ENCODE measurements at places on chromosomes 16 and 17.

GRCh38 chr16:17252064-17252463 is 218.7 kb downstream of the XYLT1 start:
- no peak for DNase-seq

- no peak for DNase-seq
Observed at GRCh38 chr17:43660816-43661493, 767 bp downstream of the MEOX1 start.

DNA sequence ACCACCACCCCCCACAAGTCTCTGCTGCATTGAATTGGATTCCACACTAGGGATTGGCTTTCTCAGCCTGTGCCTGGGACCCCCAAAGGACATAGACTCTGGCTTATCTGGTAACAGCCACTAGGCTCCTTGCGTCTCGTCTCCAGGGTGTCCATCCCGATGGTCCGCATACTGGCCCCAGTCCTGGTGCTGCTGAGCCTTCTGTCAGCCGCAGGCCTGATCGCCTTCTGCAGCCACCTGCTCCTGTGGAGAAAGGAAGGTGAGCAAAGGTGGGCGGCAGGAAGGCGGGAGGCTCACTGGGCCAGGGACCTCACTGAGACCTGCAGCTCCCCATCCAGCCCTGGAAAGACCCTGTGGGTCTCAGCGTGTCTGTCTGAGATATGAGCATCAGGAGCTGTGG is 8.1 kb downstream of the CD300LG start:
- no peak for DNase-seq

DNA sequence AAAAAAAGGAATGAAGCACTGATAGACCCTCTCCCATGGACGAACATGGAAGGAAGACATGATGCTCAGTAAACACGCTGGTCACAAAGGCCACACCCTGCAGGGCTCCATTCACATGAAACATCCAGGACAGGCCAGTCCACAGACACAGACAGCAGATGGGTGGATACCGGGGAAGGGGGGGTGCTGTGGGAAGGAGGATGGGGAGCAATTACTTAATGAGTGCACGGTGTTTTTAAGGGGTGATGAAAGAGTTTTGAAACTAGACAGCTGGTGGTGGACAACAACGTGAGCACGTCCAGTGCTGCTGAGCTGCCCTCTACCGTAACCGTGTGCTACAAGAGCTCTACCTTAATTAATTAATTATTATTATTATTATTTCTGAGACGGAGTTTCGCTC is 6.0 kb upstream of the SLC16A3 start:
- DNase-seq, result no peak

DNA sequence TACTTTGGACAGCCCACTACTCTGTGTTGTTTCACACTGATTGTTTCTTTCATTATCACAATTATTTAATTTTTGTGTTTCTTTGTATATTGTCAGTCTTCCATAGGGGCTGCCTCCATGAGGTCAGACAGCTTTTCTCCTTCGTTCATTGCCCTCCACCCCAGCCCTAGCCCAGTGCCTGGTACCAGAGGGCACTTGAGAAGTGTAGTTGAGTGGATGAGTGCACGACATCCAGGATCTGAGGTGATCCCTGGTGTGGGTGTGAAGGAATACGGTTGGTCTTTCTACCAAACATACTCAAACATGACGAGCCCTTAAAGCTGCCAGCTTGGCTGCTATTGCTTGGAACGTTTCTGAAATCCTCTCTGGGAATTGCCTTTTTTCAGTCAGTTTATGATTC is 37.9 kb downstream of the DHRS7B start:
- DNase-seq, result no peak

- no peak for DNase-seq
Observed at GRCh38 chr16:53876811-53877210, 172.9 kb downstream of the FTO start.

GRCh38 chr16:61263400-61263799 is 772.8 kb downstream of the CDH8 start:
- no peak for DNase-seq

GRCh38 chr16:71885261-71885650 is 1.3 kb upstream of the ZNF821 start:
- no peak for DNase-seq

GRCh38 chr17:58083491-58084316 is 485 bp downstream of the DYNLL2 start:
- peak; percentile 53 for DNase-seq

- no peak for DNase-seq
Observed at GRCh38 chr17:27466376-27466742, 10.1 kb downstream of the KSR1 start.

- no peak for DNase-seq
Observed at GRCh38 chr16:27646806-27647205, 96.9 kb downstream of the KATNIP start.

DNA sequence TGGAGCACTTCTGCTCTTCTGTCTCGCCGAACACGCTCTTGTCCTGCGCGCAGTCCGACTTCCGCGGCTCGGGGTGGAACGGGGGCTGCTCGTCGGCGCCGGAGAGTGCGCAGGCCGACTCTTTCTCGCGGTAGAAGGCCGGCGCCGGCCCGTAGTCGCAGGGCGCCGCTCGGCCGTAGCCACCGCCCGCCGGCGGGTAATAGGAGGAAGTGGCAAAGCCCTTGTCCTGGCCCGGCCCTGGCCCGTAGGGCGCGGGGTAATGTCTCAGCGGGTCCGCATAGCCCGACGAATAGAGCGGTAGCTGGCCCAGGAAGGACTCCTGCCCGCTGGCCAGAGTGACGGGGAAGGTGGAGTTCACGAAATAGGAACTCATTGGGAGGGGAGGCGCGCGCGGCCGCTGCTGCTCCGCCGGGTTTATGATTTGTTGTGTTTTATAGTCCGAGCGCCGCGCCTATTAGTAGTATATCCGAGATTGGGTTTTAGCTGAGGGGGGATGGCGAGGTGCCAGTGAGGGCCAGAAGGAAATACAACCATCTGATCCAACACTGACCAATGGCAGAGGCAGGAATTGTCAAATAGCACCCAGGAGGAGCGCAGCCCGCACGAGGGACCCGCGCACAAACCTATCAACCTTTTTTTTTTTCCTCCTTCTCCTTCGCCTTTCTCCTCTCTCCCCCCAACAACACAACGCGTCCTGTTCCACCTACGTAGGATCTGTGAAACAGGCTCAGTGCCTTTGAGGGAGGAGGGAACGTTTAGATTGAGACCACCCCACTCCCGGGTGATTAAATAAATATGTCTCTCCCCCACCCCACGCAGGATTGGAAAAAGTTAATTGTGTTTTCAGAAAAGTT is 4.4 kb upstream of the HOXB5 start:
- no peak for DNase-seq

- no peak for DNase-seq
Observed at GRCh38 chr16:78583441-78583840, 484.0 kb downstream of the WWOX start.

DNA sequence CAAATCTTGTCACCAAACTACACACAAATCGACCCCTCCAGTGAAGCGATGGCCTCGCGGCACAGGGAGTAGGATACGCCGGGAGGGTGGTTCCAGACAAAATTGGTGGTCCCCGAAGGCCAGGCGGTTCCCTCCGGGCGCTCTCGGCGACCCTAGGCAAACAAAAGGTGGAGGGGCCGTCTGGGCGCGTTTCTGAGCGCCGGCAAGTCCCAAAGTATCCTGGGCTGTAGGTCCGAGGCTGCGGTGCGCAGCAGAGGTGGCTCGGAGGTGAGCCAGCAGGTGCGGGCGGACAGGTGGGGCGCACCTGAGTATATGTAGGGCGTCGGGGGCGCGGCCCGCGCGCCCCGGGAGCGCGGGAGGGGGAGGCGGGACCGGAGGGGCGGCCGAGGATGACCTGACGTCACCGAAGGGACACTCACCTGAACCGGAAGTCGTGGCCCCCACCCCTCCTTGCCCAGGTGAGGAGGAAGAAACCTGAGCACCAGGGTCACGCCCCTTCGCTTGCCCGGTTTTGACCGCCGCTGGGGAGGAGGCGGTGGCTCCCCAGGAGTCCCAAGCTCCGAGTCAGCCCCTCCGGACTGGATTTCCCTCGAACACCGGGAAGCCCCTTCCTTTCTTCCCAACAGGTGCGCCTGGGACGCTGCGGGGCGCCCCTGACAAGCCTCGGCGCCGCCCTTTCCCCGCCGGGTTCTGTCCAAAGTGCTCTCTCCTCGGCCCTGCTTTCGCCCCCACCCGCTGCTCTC is at the start of gene CLDN7:
Gene CLDN7 (minus strand): TSS at position 287 of the 743 bp plus-strand sequence. CDS start 435 bp downstream, outside the sequence.
- DNase-seq, result no peak

DNA sequence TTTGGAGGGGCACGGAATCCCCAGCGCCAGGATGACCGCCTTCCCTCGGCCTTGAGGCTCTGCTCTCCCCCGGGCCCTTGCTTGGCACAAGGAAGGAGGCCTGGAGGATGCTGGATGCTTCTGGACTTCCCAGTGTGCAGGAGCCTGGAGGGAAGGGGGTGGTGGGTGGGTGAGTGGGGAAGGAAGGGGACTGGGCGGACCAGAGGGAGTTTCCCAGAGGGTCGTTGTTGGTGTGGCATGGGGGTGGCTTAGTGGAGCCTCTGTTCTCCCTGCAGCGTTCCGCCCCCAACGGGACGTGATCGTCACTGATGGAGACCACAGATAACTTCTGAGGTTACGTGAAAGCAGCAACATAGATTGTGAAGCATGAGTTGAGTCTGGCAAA is 140.0 kb downstream of the IRF8 start:
- DNase-seq, result no peak

GRCh38 chr17:8939496-8940334 is 25.8 kb downstream of the PIK3R5 start:
- no peak for DNase-seq

GRCh38 chr17:4098521-4099209 is 44.2 kb downstream of the ZZEF1 start:
- DNase-seq, result no peak

DNA sequence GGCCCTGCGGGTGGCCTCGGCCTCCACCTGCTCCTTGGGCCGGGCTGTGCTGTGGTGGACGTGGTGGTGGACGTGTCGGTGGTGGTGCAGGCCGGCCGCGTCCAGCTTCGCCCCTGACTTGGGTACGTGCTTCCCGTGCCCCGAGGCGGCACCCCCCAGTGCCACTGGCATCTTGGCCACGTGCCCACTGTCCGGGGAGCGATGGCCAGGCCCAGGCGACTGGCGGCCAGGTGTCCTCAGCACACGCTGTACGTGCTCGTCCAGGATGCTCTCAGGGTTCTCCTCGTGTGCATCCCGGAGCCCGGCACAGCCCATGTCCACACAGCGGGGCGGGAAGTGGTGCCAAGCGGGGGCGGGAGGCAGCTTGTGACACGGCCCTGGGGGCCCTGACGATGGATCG is 14.9 kb downstream of the PDIA2 start:
- no peak for DNase-seq

GRCh38 chr17:77210331-77210730 is 69.6 kb downstream of the SEC14L1 start:
- DNase-seq, result no peak

GRCh38 chr16:88418869-88419268 is 34.2 kb upstream of the ZFPM1 start:
- no peak for DNase-seq

DNA sequence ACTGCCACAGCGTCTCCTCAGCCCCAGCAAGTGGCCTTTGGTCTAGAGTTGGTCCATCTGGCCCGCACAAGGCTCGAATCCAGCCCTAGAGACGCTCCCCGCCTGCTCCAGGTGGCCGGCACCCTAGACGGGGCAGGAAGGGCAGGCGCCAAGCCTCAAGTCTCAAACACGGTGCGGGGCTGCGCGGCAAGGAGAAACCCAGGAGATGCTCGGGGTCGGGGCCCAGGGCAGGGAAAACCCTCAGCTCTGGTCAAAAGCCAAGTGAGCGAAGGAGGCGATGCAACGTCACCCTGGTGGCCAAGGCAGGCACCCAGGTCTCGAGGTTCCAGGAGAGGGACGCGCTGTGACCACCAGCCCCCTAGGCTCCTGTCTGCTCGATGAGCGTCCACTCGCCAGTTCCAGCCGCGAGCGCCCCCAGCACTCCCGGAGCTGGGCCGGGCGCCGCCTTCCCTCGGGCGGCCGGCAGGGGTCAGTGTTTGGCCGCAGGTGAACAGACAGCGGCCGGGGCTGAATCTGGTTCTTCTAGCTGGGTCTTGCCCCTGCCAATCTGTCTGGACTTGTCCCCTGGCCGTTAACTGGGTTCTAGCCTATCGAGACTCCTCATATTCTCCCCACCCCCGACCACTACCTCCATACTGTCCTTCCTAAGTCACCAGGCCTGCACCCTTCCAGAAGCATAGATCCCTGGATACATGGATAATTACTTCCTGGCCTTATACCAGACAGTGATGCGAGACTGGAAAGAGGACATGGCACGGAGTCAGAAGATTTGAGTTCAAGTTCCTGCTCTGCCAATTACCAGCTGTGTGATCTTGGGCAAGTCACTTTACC is 44.0 kb downstream of the PRAC1 start:
- DNase-seq, result peak; percentile 56

GRCh38 chr16:28202147-28202746 is 9.5 kb downstream of the XPO6 start:
- DNase-seq, result no peak

- no peak for DNase-seq
Observed at GRCh38 chr16:47059991-47060390, 83.8 kb downstream of the NETO2 start.

DNA sequence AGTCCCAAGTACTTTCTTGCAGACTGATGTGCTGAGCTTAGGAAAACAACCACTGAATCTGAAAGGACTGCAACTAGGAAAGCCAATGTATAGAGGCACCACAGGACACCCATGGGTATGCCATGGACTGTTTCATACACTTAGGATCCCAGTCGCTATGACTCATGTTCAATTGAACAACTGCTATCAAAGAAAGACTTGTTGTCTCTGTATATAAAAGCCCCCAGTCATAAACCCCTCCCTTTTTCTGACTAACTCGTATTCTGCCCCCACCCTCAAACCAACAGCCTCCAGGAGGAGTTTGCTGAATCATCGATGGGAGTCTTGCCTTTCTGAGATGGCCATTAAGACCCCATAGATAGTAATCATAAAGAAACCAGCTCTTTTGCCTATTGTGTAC is 205.4 kb downstream of the ANKFN1 start:
- DNase-seq, result no peak

DNA sequence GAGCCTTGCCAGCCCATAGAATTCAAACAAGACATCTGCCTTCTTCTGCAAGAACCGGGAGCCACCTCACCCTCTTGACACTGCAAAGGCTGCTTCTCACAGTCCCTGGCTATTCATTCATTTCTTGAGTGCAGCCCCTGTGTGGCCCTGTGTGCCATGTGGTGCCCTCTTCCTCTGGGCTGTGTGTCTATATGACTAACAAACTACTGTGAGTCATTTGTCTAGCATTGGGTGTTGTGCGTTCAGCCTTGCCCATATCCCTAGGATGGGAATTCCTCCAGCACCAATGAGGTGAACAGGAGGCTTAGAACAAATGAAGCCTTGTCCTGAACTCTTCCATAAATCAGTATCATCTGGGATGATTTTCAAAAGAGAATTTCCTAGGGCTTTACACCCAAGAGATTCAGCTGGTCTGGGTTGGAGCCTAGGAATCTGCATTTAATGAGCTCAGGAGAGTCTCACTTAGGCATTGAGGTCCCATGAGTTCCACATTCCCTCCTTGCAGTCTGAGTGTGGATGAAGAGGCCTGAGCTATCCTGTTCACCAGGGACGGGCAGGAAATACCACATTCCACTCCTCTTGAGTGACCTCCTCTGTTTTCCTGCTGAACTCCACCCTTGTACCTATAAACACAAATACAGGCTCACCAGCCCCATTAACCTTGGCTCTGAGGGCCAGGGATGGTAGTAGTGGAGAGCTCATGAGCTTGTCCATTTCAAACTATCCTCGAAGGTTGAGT is 308.7 kb upstream of the N4BP1 start:
- DNase-seq, result no peak

All from T-helper 17 cell (primary cell).